Fibroblast of upper back skin (primary cell): ENCODE measurements at places on chromosomes 13 and 19.

GRCh38 chr13:102142473-102142826, 259.4 kb downstream of the FGF14 start:
- no peak for DNase-seq

- peak; percentile 56 for DNase-seq
These were observed 6.7 kb upstream of the ERFL start for GRCh38 chr19:41934849-41935374.

GRCh38 chr19:7483720-7484201, 5.1 kb downstream of the PEX11G start:
- DNase-seq, result no peak

DNA sequence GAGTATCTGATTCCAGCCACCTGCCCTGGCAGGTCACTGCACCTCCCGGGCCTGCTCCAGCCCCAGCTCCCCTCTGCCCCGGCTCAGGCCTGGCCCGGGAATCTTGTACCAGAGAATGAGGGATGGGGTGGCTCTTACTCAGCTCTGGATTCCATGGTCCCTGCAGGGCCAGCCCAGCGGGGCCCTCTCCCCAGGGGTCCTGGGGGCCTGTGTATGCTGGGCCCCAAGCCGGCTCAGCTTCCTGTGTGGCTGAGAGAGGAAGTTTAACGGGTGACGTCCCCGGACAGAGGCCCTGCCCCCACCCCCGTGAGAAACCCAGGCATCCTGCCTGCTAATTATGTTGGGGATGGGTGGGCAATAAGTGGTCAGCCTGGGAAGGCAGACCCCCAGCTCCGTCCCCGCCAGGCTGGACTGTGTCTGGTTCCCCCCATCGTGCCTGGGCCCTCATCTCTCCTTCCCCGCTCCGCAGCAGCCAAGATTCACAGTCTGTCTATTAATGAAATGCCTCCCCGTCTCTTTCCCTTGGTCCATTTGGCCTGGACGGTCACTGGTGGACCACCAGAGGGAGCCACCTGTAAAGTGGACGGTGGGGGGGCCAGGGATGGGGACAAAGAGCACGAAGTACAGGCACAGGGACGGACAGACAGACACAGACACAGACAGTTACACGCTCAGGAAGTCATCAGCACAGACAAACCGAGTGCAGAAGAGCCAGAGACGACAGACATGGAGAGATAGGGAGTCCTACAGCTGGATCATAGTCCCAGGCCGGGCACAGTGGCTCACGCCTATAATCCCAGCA, at the start of gene DENND1C:
DENND1C (minus strand) TSS at position 247 of the 802 bp plus-strand sequence; CDS start at position 155, 92 bp downstream.
- no peak for DNase-seq

DNA sequence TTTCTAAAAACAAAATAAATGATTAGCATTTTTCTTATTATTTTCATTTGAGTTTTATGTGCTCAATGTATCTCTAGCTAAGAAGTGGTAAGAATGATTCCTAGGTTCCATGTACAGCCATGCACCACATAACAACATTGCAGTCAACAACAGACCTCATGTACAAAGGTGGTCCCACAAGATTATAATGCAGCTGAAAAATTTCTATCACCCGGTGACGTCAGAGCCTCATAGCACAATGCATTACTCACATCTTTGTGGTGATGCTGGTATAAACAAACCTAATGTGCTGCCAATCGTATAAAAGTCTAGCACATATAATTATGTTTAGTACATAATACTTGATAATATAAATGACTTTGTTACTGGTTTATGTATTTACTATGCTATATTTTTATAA, 120.5 kb downstream of the SLC7A1 start:
- peak; percentile 79 for DNase-seq

- no peak for DNase-seq
These were observed 363.3 kb downstream of the KCNRG start for GRCh38 chr13:50378509-50379044.
